ENCODE measurements at places on chromosomes 3 and 15.

GRCh38 chr3:169454823-169455222 is 208.7 kb downstream of the MECOM start:
- no peak for DNase-seq

- no peak for DNase-seq
Measured at GRCh38 chr15:35308802-35309201, 223.7 kb upstream of the NANOGP8 start.

DNA sequence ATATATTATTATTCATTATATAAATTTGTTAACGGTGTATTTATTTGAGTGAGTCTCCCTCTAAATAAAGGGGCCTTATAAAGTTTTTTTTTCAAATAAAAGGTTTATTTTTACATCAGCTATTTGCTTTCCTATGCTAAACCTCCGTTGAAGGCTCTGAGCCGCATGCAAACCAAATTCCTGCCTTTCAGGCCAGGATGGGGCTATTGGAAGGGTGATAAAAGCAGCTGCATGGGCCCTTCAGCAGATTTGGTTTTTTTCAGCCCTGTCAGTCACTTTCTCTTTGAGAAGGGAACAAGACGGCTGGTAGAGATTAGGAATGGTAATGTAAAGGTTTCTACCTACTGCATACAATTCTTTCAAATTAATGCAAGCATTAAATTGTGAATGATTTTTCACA is 244.2 kb downstream of the WNT5A start:
- no peak for DNase-seq

GRCh38 chr3:111069974-111070771 is 1.4 kb upstream of the NECTIN3 start:
- DNase-seq, result no peak

GRCh38 chr3:107328069-107328468 is 49.2 kb upstream of the CCDC54 start:
- DNase-seq, result no peak

GRCh38 chr3:66336333-66336766 is 115.5 kb downstream of the SLC25A26 start:
- DNase-seq, result no peak

GRCh38 chr15:91548549-91548948 is 305.0 kb upstream of the SLCO3A1 start:
- DNase-seq, result no peak

GRCh38 chr15:75033809-75034208 is 10.4 kb downstream of the PPCDC start:
- DNase-seq, result no peak

GRCh38 chr15:39586387-39587095 is 5.7 kb downstream of the THBS1 start:
- no peak for DNase-seq

- DNase-seq, result no peak
Measured at GRCh38 chr3:20072422-20072821, 32.2 kb downstream of the KAT2B start.

DNA sequence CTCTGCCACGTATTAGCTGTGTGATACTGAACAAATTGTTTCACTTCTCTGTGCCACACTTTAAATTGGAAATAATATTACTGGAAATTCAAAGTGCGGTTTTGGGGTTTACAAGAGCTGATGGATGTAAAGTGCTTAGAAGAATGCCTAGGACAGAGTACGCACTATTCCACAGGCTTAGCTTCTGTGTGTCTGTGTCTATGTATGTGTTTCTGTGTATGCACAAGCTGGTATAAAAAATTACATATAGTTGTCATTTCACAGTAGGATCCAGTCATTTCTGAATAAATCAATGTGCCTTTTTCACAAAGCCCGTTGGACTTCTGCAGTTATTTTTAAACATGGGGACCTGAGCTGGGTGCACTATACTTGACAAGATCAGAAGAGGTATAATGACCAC is 370.4 kb downstream of the TUSC7 start:
- no peak for DNase-seq

DNA sequence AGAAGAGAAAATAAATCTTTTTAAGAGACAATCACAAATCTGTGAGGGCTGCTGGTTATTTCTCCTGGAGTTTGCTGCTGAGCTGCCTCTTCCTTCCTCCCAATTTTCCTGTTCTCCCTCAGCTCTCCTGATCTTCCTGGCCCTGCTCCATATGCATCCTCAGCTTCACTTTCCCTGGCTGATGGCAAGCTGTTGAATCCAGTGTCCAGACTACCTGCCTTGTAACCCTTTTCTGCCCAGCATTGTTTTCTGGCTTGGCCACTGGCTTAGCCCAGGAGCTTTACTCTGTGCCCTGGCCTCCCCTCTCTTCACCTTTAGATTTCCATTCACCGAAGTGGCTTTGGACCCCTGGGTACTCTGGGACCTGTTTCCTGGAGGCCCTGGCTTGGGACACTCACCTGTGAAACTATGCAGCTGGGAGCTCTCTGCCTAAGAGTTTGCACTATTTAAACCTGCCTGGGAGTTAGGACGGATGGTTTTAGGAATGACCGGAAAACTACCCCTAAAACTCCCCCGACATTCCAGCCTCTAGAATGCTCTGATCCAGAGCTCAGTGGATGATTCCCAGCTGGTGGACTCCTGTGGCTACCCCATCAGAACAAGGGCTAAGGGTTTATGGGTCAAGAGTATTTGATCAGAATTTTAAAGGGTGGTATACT is 90.0 kb downstream of the RBPMS2 start:
- DNase-seq, result no peak

DNA sequence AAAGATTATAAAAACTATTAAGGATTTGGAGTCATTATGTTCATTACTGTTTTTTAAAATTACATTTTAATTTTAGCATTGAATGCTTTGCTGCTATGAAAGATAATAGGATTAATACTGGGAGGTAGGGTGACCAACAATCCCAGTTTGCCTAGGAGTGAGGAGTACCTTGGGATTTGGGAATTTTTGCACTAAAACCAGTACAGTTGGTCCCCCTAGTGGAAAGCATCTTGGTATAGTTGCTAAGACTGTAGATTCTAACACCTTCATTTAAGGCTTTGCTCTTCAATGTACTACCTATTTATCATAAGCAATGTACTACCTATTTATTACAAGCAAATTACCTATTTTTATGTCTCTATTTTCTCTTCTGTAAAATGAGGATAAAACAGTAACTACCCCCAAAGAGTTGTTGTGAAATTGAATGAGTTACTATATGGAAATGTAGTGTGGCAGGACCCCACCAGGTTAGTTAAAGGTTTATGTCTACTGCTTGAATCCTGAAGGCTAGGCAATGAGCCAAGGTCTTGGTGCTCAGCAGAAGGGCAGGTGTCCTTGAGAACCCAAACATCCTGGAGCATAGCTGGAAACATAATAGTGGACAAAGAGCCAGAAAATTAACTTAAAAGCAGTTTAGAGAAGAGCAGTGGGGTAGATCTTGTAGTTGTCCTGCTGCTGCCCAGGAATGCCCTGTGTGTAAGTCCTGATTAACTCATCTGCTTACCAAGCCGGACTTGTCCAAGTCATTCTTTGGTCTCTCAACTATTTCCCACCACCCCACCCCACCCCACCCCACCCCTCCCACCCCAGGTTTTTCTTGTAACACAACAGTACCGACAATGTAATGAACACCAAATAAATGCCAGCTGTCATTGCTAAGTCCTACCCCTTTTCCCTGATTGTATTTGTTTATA is 49.2 kb upstream of the NMD3 start:
- no peak for DNase-seq

- DNase-seq, result no peak
Measured at GRCh38 chr15:83954506-83954905, 281.1 kb upstream of the GOLGA6L4 start.

DNA sequence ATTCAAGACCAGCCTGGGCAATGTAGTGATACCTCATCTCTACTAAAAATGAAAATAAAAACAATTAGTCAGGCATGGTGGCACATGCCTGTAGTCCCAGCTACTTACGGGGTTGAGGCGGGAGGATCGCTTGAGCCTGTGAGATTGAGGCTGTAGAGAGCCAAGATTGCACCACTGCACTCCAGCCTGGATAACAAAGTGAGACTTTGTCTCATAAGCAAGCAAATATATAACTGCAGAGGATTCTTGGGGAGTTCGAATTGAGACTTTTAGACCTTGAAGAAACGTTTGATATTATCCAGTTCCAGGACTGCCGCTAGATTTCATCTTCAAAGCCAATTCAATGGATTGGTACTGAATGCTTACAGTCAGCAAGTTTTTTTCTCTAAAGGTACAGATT is 11.9 kb upstream of the RARB start:
- no peak for DNase-seq

DNA sequence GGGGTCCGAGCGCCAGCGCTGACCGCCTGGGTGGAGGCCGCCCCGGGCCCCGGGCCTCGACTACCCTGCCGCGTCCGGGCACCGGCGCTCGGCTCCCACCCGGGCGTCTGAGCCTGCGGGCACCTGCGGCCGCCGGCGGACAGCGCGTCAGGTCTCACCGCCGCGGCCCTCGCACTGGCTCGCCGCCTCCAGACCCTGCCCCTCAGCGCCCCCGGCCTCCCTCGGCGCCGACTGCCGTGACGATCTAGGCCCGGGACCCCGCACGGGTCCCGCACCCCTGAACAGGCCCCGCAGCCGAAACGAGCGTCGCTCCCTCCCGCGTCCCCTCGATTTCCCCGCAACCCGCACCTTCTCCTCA is 297 bp downstream of the PRC1 start:
- DNase-seq, result peak; percentile 20

DNA sequence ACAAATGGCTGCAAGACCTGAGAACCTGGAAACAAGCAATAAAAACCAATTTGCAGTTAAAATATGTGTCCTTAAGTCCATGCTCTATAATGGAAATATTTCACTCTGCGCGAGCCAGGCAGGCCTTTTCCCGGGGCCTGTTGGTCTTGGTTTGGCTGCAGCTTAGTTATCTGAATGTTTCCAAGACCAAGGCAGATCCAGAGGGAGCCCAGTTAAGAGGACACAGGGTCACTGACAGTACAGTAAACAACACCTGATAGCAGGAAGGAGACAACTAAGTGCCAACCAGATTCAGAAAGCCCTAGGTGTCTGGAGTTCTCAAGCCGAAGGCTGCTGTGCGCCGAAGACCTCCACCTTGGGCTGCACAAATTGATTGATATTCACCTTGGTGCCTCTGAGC is 32.8 kb downstream of the THSD4 start:
- no peak for DNase-seq

- DNase-seq, result no peak
Measured at GRCh38 chr3:160369784-160370183, 29.2 kb downstream of the IFT80 start.

DNA sequence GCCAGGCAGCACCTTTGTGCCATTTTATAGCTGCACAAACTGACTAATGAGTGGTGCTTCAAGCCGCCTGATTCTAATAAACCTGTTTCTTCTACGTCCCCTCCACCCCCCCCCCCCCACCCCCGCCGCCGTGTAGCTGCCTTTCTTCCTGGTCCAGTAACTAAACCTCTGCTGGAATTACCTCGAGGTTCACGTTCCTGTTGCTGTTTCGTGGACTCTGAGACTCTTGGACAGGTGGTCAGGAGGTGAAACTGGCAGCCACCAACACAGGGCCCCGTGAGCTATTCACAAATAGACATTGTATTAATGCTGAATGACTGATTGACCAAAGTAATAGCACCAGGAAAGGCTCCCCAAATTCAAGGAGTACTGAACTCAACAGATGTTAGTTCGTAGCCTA is 73.9 kb downstream of the TRIM69 start:
- no peak for DNase-seq

GRCh38 chr3:4313606-4314293 is 10.6 kb downstream of the SETMAR start:
- no peak for DNase-seq
